ENCODE measurements at places on chromosomes 2 and 18. TPM values are rescaled to one million over a fixed set of nuclear protein-coding genes. Genes with fewer than 3 reads are reported as not detected.

Gene ARHGEF4
- total RNA-seq = 51.5 TPM

Gene DNAJC5G
- not detected for total RNA-seq

Gene PLEKHM3
- 32.3 TPM for total RNA-seq

Gene UPP2
- not detected for total RNA-seq

Gene RAD51AP2
- total RNA-seq = not detected

DNA sequence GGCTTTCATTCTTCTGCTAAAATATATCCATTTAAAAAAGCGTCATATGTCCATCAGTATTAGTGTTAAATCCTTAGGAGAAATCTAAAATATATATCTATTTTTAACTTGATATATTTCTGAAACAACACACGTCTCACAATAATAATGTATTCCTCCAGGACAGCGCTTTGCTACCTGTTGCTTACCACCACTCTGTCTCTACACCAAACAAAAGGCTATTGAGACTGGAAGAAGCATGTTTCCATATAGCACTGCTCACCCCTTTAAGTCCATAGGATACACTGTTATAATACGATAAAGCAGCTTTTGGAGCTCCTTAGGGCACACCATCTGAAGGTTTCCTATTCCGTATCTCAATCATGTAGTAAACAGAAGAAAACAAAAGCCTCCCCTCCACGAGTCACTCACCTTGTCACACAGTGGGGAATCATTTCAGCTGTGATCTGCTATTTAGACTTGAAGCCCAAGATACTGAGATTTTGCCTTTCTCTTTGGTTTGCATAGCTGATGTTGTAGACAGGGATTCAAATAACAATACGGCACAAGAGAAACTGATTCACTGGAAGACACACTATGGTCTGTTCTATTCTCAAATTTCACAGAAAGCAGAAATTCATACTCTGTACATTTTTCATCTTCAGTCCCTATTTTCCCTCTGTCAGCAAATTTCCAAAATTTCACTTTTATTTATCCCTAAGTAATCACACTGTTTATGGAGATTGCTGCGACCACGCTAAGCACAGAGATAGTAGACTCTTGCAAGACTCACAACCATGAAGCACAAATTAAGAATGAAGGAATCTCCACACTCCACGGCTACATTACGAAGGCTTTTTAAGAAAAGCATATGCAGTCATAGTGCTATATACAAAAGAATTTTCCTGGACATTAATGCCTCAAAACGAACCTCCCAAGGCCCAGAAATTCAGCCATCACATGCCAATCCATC, 187.1 kb downstream of the TCF4 start:
- H3K27ac ChIP-seq = peak overlapping the region; percentile 70
- no peaks in the 10 kb centered on the region for H3K36me3 ChIP-seq
- H3K27me3 ChIP-seq = no peaks in the 10 kb centered on the region
- no peak for DNase-seq
- peak overlapping the region; percentile 50 for H3K4me3 ChIP-seq
- H3K4me1 ChIP-seq = peaks cover 66% of the 10 kb centered on the region

DNA sequence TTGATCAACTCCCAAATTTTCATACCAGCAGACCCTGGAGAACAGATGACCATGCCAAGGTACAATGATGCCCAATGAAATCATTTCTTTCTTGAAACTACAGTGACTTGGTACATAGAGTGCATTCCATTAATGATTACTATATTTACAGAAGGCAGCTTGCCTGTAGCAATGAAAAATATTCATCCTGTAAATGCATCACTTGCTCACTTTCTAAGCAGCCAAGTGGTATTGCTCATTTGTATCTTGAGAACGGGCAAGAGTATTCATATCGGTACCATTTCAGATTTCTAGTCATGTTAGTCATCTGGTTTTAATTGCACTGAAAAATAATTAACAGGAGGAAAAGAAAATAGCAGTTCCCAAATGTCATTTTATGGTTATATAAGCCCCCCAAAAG, 59.6 kb downstream of the VIL1 start:
- H3K4me1 ChIP-seq = peaks cover 32% of the 10 kb centered on the region
- H3K36me3 ChIP-seq = peaks cover 48% of the 10 kb centered on the region
- no peak overlapping the region for H3K27ac ChIP-seq

DNA sequence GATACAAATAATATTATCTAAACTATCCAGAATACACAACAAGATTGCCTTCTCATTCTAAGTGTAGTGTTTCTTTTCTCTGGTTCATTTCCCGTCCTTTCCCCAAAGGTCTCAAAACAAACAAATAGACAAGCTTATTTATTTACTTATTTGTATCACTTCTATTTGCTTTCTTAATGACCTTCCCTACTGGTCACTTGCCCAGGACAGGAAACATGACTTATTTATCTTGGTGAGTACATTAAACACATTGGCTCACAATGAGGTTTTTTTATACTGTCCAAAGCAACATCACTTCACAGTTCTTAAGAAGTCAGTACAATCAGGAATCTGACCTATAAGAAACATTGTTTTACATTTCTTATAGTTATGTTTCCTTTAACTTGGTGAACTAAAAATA, 123.3 kb upstream of the KYNU start:
- H3K27ac ChIP-seq = no peak overlapping the region
- no peak overlapping the region for H3K4me3 ChIP-seq
- H3K4me1 ChIP-seq = no peaks in the 10 kb centered on the region
- no peaks in the 10 kb centered on the region for H3K27me3 ChIP-seq
- no peaks in the 10 kb centered on the region for H3K36me3 ChIP-seq
- DNase-seq = no peak

DNA sequence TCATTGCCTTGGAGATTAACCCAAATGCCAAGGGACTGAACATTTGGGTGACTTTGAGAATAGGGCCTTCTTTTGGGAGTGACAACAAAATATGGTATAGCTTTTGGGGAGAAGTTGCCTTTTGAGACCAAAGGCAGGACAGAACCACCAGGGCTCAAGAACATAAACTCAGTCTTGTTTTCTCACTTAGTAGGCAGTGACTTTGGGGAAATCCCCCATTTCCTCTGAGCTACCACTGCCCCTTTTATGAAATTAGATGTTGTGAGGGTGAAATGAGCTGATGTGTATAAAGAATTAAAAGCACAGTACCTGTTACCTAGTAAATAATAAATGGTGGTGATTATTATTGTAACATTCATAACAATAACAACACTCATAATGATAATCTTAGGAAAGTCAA, 36.5 kb downstream of the GPD2 start:
- no peaks in the 10 kb centered on the region for H3K27me3 ChIP-seq
- DNase-seq = no peak
- H3K27ac ChIP-seq = no peak overlapping the region
- H3K4me3 ChIP-seq = no peak overlapping the region
- H3K36me3 ChIP-seq = no peaks in the 10 kb centered on the region
- peaks cover 11% of the 10 kb centered on the region for H3K4me1 ChIP-seq

GRCh38 chr2:226683196-226683595, 116.4 kb downstream of the IRS1 start:
- no peak for DNase-seq
- H3K4me3 ChIP-seq = no peak overlapping the region
- H3K36me3 ChIP-seq = no peaks in the 10 kb centered on the region
- no peaks in the 10 kb centered on the region for H3K4me1 ChIP-seq
- no peak overlapping the region for H3K27ac ChIP-seq

DNA sequence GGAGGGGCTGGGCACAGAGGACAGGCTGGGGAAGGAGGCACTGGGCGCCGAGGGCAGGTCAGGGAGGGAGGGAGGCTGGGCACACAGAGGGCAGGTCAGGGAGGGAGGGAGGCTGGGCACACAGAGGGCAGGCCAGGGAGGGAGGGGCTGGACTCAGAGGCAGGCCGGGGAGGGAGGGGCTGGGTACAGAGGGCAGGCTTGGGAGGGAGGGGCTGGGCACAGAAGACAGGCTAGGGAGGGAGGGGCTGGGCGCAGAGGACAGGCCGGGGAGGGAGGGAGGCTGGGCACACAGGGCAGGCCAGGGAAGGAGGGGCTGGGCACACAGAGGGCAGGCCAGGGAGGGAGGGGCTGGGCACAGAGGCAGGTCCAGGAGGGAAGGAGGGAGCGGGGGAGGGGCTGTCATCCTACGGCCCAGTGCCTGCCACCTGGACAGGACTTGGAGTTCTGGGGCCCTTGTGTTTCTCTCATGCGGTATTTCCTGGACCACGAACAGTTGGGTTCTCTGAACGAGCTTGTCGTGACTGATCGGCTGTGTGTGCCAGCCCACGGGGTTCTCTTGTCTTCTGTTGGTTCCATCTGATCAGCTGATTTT, 46.7 kb upstream of the KCNG2 start:
- no peak overlapping the region for H3K27ac ChIP-seq
- H3K27me3 ChIP-seq = no peaks in the 10 kb centered on the region
- H3K4me1 ChIP-seq = no peaks in the 10 kb centered on the region
- peaks cover 26% of the 10 kb centered on the region for H3K36me3 ChIP-seq
- no peak overlapping the region for H3K4me3 ChIP-seq
- DNase-seq = no peak

GRCh38 chr2:146632707-146633106, 1212.1 kb upstream of the ACVR2A start:
- no peaks in the 10 kb centered on the region for H3K36me3 ChIP-seq
- H3K27ac ChIP-seq = no peak overlapping the region
- no peak for DNase-seq
- H3K4me3 ChIP-seq = no peak overlapping the region
- H3K27me3 ChIP-seq = no peaks in the 10 kb centered on the region
- H3K4me1 ChIP-seq = no peaks in the 10 kb centered on the region

GRCh38 chr2:146720170-146720569, 1124.7 kb upstream of the ACVR2A start:
- H3K4me3 ChIP-seq = no peak overlapping the region
- no peaks in the 10 kb centered on the region for H3K27me3 ChIP-seq
- no peaks in the 10 kb centered on the region for H3K4me1 ChIP-seq
- H3K27ac ChIP-seq = no peak overlapping the region

DNA sequence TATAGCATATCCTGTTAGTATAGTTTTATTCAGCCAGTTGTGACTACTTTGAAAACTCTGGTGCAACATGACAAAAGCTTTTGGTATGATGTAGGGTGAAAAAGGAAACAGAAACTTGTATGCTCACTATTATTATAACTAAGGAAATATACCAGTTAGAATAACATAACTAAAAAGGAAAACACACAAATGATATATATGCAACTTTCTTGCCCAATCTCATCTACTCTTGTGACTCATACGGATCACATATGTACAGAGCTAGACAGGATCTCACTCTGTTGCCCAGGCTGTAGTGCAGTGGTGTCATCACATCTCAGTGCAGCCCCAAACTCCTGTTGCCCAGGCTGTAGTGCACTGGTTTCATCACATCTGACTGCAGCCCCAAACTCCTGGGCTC, 12.4 kb upstream of the TLK1 start:
- H3K36me3 ChIP-seq = no peaks in the 10 kb centered on the region
- H3K27ac ChIP-seq = no peak overlapping the region
- DNase-seq = no peak
- no peaks in the 10 kb centered on the region for H3K4me1 ChIP-seq
- H3K27me3 ChIP-seq = no peaks in the 10 kb centered on the region

- no peak for DNase-seq
- H3K4me3 ChIP-seq = no peak overlapping the region
- peaks cover 5% of the 10 kb centered on the region for H3K4me1 ChIP-seq
- no peaks in the 10 kb centered on the region for H3K36me3 ChIP-seq
These were observed 8.5 kb upstream of the NCKAP5 start for GRCh38 chr2:133576714-133577113.

GRCh38 chr2:233273120-233273519, 21.6 kb downstream of the ATG16L1 start:
- H3K27me3 ChIP-seq = no peaks in the 10 kb centered on the region
- no peak overlapping the region for H3K27ac ChIP-seq
- H3K36me3 ChIP-seq = peaks cover 94% of the 10 kb centered on the region
- H3K4me1 ChIP-seq = no peaks in the 10 kb centered on the region
- DNase-seq = no peak
- H3K4me3 ChIP-seq = no peak overlapping the region

DNA sequence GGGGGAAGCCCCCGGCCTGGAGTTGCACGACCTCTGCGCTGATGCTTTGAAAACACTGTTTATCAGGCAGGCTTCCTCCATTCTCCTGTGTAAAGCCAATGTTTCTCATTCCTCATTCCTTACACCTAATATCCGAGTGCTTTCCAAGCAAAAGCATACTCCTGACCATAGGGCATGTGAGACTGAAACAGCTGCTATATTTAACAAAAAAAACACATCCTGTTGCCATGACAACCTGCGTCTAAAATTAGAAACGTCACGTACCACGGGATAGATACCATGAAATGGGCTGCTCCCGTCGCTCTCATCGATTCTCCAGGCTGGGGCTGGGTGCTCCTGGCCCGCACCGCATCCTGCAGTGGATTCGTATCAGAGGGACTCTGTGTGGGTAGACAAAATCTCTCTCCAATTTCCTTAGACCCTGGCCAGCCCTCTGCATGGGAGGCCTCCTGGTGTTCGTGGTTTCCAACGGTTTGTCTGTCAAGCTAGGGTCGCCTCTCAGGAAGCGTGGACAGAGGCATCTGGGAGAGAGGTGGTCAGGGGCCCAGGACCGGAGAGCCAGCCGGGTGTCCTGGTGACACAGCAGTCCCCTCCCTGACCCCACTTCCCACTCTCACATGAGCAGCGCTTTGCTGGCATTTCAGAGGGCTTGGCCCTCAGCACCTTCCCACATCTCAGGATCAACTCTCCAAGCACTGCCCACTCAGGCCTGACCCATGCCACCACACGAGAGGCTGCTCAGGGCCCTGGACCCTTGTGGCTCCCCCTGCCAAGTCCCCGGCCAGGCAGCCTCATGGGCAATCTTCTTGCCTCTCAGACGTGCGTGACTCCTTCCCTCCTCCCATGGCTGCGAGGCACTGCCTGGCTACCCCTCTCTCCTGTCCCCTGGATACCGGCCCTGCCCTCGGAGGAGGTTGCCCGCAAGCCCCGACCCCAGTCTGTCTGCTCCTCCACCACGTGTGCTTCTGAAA, 268.1 kb downstream of the NDUFA10 start:
- H3K4me1 ChIP-seq = peaks cover 28% of the 10 kb centered on the region
- H3K27ac ChIP-seq = no peak overlapping the region
- no peak overlapping the region for H3K4me3 ChIP-seq

DNA sequence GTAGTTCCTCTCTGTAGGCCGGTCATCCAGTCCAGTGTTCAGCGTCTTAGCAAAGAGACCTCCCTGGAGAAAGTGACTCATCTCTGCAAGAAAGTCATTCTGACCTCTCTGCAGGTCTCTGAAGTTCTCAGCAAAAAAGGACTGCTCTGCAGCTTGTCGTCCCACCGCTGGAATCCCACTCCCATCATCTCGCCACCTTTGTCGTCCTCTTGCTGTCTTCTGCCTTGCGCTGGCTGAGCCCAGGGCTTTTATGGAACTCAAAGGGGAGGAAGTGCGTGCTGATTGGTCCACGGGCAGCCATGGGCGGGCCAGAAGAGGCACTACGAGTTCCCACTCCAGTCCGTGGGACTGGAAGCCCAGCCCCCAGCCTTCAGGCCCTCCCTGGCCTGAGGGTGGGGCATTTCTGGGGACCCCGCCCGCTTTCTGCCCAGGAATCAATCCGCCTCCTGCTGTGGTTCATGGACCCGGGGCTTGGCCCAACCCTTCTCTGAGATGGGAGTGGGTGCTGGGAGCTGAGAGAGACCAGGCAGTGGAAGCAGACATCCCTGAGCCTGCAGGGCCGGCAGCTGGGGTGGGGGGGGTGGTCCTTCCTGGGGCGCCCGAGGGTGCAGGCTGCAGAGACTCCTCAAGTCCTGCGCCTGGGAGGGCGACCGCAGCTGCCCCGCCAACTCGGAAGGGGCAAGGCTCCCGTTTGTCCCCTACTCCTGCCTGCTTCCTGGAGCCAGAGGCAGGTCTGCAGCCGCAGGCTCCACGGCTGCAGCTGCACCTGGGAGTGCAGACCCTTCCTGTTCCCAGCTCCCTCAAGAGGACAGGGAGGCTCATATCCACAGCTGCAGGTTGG, 660.7 kb upstream of the RAB6C start:
- no peaks in the 10 kb centered on the region for H3K4me1 ChIP-seq
- no peaks in the 10 kb centered on the region for H3K36me3 ChIP-seq
- no peak overlapping the region for H3K27ac ChIP-seq
- no peak overlapping the region for H3K4me3 ChIP-seq
- H3K27me3 ChIP-seq = no peaks in the 10 kb centered on the region
- no peak for DNase-seq

Data from esophagus muscularis mucosa (tissue), 4 donors.